ENCODE measurements at places on chromosomes 5 and 9.

DNA sequence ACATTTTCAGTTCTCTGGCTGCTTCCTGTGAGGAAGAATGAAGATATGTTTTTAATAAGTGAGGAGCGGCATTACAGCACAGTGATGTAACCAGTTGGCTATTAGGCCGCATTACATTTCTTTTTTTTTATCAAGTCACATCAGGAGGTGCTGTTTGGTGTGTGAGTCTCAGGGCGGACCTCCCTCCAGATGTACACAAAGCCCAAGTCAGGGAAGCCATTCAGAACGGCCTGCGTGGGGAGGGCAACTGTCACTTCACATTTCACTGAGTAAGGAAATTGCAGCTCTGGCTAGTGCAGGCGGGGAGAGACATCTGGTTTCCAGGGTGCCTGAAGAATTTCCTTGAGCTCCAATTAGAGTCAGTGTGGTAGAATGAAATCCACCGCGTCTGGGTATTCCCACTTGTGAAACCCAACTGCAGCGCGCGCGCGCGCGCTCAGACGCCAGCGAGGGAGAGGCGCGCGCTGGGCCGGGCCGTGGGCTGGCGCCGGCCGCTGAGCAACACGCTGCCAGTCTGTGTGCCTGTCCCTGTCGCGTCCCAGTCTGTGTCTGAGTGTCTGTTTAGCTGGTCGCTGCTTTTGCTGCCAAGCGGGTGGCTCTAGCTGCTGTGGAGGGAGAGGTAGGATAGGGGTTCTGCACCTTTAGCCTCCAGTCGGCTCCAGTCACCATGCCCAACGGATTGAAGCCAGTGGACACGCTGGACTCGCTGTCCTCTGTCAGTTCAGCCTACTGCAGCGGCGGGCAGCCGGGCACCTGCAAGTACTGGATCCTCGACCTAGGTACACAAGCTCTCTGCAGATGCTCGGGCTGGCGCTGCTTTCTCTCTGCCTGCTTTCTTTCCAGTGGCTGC, 140.8 kb upstream of the OTULINL start:
- DNase-seq: peak; percentile 92

DNA sequence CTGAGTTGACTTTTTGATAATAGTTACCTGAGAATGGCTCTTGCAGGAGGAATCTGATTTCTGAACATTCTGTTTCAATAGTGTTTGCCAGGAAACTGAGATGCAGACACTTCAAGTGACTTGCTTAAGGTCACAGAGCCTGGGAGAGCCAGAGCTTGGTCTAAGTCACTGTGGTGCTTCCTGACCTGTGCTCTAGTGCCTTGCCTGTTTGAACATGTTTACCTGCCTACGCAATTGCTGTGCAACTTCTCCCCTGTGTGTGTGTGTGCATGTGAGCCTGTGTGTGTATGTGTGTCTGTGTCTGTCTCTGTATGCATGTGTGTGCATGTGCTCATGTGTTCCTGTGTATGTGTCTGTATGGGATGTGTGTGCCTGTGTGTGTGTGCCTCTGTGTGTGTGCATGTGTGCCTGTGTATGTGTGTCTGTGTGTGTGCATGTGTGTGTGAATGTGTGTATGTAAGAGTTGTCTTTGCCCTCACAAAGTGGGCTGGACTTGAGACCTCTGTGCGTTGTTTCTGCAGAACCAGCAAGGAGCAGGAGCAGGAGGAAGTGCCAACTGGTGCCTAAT, 185.8 kb downstream of the GADD45G start:
- DNase-seq: no peak

DNA sequence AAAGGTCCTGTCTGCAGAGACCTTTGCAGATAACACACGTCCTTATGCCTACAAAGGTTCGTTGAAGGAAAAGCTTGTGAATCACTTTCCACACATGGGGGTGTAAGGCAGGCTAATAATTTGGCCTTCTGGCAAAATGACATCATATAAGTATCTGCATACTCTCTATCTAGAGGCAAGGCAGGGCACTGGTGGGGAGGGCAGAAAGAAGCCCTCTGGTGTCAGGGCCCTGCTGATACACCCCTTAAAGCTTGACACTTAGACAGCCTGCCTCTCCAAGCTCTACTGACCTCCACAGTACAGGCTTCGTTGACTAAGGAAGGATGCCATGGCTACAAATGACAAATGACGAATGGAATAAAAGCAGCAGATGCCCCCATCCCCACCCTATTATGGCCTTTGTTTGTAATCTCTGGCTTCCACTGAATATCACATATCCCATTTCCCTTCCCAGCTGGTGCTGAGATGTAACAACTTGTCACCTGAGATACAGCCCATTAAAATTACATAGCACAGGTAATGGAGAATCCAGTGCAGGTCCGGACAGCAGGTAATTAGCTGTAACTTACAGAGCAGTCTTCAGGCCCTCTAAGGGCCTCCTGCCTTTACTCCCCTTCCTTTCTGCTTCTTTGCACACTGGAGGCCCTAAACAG, 76.9 kb upstream of the IFNK start:
- no peak for DNase-seq

DNA sequence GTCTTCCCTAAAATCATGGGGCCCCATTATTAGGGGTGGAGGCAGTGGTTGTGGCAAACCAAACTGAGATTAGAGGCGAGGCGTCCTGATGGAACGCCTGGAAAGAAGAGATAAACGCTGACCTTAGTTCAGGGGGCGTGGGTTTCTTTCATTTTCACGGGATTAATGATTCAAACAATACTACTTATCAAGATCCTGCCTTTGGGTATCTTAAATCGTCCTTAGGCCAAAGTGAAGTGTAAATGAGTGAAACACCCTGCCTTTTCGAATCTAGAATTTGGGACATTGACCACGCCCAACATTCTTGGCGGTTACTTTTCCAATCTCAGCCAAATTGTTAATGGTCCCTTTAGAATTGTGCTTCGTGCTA, 1.0 kb upstream of the UBTD2 start:
- DNase-seq: no peak

Data from fibroblast of pulmonary artery (primary cell).